Karpas-422 (cell line): ENCODE measurements at places on chromosomes 3 and 15.
A peak's percentile ranks its signal among the peaks of the same experiment; 100 is the strongest.

- DNase-seq, result no peak
Observed at GRCh38 chr3:81303321-81303720, 458.1 kb downstream of the GBE1 start.

DNA sequence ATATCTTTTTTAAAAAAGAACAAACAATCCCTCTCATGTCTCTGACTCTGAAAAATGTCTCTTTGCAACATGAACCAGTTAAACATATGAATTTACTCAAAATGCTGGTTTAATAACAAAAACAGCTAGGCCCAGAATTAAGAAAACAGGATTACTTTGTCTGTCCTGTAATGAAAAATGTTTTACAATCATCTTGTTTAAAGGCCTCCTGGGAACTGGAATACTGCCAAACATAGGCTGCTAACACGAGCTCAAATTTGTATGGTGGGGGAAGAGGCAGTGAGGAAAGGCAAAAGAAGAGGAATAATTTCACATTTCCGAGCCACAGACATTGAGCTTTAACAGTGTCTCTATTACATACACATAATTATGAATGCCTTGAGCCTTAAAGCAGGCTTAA is 61.7 kb upstream of the PPIB start:
- no peak for DNase-seq

DNA sequence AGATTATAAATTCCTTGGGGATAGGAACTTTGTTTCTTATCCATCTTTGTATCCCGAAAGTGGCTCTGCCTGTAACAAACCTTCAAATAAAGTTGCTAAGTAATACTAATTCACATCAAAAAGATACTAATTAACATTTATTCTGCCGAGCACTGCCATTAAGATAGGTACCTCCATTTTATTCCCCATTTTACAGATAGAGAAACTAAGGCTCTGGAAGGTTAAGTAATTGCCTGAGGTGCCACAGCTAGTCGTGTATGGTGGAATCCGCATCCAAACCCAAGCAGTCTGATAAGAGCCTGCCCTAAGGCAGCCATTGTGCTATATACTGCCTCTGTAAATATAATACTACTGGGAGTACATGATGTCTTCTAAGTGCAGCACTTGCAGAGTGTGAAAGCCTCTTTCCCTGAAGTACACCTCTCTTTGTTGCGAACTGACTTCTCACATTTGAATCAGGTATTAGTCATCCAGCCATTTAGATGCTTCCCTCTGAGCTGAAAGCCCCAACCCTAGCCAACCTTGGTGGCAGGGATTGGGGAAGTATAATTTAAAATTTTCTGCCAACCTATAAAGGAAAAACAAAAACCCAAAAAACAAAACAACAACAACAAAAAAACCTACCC is 78.5 kb upstream of the CHD2 start:
- DNase-seq, result peak; percentile 66

DNA sequence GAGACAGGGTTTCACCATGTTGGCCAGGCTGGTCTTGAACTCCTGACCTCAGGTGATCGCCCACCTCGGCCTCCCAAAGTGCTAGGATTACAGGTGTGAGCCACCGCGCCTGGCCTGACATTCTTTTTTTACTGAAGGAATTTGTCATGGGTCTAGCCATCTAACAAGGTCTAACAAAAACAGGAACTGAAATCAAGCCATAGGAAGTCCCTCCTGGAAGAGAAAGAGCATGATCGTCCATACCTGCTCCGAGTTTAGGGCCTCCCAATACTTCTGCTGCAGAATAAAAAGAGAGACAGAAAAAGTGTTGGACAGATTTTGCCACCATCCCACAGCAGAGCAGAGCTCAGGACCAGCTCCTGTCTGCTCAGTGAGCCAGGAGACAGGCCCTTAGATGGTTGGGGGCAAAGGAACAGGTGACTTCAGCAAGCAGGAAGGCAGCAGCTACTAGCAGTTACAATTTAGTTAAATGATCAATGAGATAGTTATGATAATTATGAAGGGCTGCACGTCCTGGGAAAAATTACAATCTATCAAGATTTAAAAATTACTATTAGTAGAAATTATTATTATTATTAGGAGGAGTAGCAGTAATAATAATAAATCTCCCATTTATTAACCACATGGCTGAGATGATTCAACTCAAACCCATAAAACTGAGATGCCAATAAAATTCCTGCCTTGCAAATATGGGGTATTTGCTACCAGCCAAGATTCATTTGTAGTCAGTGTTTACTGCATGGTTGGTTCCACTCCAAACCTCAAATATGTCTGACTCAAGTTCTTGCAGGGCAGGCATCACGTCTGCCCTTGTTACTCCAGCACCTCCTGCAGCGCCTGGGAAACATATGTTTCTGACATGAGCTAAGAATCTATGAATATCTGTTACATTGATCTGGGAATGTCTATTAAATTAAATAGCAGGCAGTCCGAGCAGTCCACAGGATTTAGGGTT is 40.1 kb downstream of the TMEM44 start:
- no peak for DNase-seq

DNA sequence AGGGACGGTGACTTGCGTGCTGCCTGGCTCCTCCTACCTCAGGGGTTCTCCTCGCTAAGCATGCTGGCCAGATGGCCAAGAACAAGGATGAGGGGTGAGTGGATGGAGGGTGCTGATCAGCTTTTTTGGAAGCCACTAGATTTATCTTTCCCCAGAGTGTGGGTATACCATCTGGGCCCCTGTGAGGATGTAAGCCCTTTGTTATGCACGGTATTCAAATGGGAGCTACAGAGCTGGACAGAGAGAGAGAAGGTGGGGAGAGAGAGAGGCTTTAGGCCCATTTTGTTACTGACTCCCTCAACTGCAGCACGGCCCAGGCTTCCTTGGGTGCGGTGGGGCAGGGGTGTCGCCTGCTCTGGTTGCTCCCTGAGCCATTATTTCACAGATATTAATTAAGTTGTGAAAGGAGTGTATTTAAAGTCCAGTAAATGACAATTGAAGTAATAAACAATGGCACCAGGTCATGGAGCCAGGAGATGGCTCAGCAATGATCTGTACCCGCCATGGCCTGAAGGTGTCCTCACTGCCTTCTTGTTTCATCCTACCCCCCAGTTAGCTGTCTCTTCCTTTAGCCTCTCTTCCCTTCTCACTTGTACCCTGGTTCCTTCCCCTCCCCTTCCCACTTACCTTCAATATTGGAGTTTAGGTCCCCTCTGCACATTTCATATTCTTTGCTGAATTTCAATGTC is 158.0 kb downstream of the CLSTN2 start:
- DNase-seq, result peak; percentile 59

- DNase-seq, result no peak
Observed at GRCh38 chr3:4751502-4752101, 227.6 kb upstream of the BHLHE40 start.

DNA sequence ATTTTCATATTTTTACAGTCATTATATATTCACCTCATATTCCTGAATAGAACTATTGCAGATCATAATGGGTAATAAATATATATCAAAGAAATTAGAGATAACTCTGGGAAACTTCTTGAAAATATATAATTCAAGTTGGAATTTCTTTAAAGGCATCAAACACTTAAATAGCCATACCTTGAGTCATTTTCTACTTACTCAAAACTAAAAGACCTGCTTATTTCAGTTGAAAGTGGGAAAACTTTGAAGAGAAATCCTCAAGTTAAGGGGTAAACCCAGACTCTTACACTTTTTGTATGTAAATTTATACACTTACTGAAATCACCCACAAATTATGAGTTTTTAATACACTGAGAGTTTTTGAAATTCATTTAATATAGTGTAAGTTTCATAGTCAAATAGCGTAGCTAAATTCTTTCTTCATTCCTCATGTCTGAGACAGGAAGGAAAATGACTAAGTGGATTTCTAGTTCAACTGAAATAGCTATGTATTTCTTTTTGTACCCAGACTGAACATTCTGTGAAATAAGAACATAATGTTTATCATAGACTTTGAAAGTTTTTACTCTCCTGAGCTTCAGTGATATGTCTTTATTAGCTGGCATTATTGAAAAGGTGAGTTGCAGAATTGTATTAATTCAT is 4.6 kb upstream of the ALCAM start:
- DNase-seq, result no peak
